ENCODE measurements at places on chromosomes 1 and 21. TPM values are rescaled to one million over a fixed set of nuclear protein-coding genes. Genes with fewer than 3 reads are reported as not detected.
A peak's percentile ranks its signal among the peaks of the same experiment; 100 is the strongest.

DNA sequence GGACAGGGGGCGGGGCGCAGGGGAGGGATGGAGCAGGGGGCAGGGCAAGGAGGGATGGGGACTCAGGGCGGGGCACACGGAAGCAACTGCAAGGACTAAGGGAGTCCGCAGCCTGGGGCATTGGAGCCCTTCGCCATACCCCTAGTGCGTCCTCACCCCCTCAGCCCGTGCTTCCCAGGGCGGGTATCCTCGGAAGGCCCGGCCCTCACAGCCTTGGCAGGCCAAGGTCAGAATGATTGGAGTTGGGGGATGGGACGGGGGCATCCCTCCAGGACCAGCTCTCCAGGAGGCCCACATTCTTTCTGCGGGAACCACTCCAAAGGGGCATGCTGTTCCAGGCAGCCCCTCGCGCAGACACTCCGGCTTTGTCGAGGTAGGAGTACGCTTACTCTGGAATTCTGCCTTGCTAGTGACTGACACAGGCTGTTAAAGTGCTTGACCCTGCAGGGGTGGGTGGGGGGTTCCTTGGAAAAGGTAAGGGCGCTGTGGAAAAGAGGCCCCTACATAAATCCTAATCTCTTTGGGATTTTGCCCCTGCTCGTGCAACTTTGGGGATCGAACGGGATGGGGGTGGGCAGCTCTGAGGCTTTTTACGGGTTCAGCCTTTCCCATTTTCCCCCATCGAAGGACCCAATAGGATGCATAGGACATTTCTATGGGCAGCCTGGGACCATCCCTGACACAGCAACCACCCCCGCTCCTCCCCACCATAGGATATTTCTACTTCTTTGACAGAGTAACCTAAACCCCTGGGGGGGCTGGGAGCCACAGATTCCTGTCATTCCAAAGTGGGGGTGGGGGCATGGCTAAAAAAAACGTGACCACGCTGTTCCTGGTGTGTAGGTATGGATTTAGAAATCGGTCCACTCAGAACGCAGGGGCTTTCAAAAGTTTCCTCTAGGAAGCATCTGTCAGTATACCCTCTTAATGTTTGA is 738 bp upstream of the TRIM11 start:
- no peak for DNase-seq

The NUAK2 gene
- total RNA-seq: 1.5 TPM

- no peak for DNase-seq
These were observed 18.5 kb upstream of the FAM89A start for GRCh38 chr1:231058416-231059109.

DNA sequence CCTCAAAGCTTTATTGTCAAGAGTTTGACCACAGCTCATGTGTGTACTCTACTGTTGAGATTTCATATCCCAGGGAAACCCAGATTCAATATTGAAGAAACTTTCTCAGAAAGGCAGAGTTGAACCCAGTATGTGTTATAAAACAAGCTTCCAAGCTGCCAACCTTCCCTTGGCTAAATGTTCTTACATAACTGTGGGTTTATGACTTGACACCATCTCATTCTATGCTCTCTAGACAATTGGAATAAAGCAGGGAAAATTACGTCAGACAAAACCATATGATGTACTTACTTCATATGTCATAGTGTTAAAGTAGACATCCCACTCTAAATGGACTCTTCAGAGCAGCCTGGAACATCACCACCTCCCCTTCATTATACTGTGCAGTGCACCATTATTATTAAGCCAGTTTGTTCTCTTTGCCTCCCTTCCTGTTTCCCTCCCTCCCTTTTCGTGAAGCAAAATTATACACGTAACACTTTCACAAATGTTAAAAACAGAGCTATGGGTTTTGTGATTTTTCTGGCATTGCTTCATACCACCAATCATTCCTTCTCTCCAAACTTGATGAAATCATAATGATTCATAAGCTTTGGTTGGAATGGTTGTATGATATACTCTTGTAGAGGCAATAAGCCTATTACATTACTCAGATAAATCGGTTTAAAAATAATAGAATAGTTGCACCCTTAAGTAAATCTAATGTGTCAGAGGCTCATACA is 507.2 kb downstream of the LTN1 start:
- DNase-seq: no peak

The PTGFR gene
- total RNA-seq: 9.5 TPM

GRCh38 chr21:43985690-43986251 is 26.3 kb upstream of the TRAPPC10 start:
- peak; percentile 76 for DNase-seq

The KCNA10 gene
- total RNA-seq: not detected
